ENCODE measurements at places on chromosomes 3 and 15.

GRCh38 chr3:178459038-178459410 is 77.2 kb upstream of the KCNMB2 start:
- no peak for ATAC-seq

DNA sequence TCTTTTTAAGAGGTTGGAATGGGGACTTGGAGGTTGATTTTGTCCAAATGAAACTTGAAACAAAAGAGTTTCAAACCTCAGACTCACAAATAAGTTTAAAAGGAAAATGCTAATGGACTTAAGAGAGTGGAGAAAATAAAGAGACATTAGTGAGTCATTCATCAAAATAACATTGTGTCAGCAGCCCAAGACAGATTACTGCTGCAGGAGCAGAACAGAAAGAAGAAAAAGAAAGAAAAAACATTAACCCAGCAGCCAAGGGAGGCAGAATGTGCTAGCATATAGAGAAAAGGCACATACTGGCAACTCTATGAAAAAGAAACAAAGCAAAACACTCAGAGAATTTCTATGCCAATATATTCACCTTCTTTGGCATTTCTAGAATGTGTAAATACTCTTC is 42.6 kb downstream of the ADAMTS9 start:
- no peak for ATAC-seq

DNA sequence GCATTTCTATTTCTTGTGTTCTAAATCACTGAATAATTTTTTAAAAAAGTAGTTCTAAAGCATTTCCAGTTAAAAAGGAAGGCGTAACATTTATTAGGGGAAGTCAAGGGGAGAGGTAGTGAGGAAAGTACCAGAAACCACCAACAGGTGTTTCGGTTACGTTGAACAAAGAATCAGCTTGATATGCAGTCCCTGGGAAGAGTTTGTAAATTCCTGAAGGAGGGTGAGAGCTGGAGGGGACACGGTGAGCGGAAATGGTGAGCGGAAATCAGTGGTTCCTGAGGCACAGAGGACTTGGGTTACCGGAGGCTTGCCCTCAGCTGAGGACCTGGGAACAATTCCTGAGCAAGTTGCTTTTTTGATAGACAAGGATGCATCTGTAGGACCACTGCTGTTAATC is 17.8 kb downstream of the MAP2K1 start:
- ATAC-seq, result no peak

DNA sequence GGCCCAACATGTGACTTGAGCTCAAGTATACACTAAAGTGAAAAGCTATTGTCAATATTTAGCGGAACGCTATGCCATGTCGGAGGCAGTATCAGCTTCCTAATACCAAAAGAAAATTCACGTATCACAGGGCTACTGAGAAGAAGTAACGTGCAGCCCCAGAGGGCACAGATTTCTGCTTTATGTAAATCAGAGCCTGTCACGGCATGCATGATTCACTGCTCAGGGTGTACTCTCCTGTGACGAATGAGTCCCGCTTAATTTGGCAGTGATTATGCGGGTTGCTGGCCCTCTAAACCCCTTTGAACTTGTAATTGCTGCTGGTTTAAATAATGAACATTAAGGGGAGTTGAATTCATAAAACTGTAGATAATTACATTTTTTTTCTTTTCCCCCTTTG is 85.3 kb downstream of the MEIS2 start:
- peak; percentile 90 for ATAC-seq

GRCh38 chr3:99559196-99559595 is 79.2 kb upstream of the COL8A1 start:
- no peak for ATAC-seq

GRCh38 chr3:97994328-97994945 is 22.2 kb upstream of the RIOX2 start:
- no peak for ATAC-seq

DNA sequence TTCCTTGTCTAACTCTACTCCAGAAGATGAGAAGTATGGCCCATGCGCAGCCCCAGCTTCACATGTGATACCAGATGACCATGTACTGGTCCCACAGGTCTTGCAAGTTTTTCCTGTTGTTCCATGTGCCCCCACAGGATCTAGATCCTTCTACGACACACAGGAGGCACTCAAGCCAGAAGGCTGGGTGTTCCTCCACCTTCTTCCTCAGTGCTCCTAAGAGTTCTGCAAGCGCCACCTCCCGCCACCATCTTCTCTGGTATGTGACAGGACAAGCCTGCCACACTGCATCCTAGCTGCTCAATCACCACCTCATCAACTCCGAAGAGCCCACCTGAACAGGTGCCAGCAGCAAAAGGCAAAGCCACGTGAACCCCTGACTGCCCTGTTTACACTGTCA is 43.1 kb downstream of the XXYLT1 start:
- peak; percentile 57 for ATAC-seq

DNA sequence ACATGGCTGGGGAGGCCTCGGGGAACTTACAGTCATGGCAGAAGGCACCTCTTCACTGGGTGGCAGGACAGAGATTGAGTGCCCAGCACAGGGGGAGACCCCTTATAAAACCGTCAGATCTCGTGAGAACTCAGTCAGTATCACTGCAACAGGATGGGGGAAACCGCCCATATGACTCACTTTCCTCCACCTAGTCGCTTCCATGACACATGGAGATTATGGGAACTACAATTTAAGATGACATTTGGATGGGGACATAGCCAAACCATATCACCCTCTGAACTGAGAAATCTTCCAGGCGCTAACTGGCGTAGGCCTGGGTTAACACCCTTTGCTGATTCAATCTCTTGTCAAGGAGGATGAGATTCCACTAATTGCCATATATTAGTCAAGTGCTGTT is 392.3 kb downstream of the FEZF2 start:
- no peak for ATAC-seq

- no peak for ATAC-seq
Observed at GRCh38 chr15:34722439-34722836, 32.4 kb downstream of the GJD2 start.

- no peak for ATAC-seq
Observed at GRCh38 chr15:88083811-88084760, 172.5 kb downstream of the NTRK3 start.

- ATAC-seq, result no peak
Observed at GRCh38 chr3:158685159-158685558, 12.7 kb upstream of the LXN start.

- peak; percentile 26 for ATAC-seq
Observed at GRCh38 chr15:101137312-101137940, 114.4 kb downstream of the CHSY1 start.

DNA sequence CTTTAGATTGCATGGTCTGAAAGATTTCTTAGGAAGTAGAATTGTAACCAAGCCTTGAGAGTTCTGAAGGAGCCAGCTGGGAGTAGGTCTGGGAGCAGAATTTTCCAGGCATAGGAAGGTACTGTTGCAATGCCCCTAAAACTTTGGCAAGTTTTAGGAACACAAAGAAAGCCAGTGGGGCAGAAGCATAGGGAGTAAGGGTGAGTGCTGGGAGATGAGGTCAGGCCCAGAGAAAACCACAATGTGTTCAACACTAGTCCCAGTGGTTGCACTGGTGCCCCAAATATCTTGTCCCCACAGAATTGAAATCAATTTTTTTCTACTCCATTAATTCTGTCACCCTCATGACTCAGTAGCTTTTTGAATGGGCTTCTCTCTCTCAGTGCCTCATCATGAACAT is 120.7 kb upstream of the GALNT15 start:
- no peak for ATAC-seq

- ATAC-seq, result no peak
Observed at GRCh38 chr15:49064281-49064653, 18.0 kb upstream of the SECISBP2L start.

GRCh38 chr15:83065431-83065830 is 1.6 kb downstream of the BTBD1 start:
- no peak for ATAC-seq

DNA sequence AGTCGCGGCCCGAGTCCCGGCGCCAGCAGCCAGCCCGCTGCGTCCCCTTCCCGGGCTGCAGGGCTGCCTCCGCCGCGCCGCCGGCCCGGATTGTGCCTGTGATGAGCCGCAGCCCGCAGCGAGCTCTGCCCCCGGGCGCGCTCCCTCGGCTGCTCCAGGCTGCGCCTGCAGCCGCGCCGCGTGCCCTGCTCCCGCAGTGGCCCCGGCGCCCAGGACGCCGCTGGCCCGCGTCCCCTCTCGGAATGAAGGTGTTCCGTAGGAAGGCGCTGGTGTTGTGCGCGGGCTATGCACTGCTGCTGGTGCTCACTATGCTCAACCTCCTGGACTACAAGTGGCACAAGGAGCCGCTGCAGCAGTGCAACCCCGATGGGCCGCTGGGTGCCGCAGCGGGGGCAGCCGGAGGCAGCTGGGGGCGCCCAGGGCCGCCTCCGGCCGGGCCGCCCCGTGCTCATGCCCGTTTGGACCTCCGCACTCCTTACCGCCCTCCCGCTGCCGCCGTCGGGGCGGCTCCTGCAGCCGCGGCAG is 1.2 kb downstream of the CHST2 start:
- peak; percentile 48 for ATAC-seq

GRCh38 chr3:72488738-72489035 is 359.6 kb downstream of the SHQ1 start:
- ATAC-seq, result no peak

DNA sequence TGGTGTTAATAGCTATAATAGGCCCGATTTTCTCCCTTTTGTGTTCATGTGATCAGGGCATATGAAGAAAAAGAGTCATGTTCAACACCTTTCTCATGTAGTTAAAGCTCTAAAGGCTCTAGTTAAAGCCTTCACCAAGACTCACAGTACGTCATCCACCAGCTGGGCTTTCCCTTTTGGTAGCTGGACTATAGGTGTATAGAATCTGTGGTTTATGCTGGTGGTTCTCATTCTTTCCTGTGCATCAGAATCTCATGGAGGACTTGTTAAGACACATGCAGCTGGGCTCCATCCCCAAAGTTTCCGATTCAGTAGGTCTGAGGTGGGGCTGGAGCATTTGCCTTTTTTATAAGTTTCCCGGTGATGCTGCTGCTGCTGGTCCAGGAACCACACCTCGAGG is 31.0 kb downstream of the CFAP91 start:
- no peak for ATAC-seq

- ATAC-seq, result no peak
Observed at GRCh38 chr15:62989366-62990055, 53.0 kb upstream of the TPM1 start.

GRCh38 chr3:191345334-191345733 is 15.0 kb upstream of the UTS2B start:
- no peak for ATAC-seq

DNA sequence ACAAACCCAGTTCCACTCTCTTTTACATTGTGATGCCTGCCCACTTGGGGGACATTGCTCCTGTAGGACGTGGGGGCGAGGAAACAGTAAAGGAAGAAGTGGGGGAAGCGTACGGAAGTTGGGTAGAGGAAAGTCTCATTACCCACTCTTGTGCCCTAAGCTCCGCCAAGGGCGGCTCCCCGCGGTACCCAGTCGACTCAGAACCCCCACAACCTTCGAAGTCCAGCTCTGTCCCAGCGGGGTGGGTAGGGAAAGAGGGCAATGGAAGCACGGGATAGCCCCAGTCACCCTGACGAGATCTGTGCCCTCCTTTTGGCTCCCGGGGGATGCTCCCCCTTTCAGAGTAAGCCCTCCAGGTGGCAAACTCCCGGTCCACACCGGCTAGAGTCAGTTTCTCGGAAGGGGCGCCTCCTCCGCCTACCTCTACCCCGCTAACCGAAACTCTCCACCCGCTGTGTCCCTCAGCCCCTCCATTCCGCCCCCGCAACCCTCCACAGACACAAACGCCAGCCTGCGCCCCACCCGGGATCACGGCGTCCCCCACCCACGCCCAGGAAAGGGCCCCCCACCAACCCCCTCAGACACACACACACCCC is 527 bp downstream of the CSNK1G1 start:
- peak; percentile 39 for ATAC-seq

DNA sequence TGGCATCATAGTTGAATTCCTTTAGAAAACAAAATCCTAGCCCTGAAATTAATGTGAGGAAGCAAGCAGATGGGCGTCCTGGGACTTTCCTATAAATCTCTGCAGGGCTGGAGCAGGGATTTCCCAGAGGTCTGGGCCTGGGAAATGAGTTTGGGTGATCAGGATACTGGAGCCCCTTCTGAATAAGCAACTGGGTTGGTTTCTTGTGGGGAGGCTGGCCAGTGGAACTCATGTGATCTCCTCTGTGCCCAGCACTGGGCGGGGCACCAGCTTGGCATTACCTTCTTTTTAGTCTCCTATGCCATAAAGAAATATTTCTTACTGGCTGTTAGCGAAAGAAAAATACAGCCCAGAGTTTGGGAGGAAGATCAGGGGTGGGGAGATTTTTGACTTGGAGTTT is 1.7 kb downstream of the THSD4 start:
- ATAC-seq, result no peak

DNA sequence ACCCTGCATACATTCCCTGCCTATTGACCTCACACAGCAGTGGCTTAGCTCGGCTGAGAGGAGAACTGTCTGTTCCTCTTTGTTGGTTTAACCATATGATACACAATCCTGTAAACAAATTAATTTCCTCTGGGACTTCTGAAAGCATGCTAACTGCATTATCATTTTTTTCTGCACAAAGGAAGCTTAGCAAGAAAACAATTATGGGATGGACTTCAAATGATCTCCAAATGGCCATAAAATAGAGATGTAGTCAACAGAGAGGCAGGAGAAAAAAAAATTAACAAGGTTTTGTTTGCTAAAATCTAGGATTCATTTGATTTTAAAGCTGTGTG is 14.4 kb upstream of the TMC3 start:
- ATAC-seq, result no peak

GRCh38 chr3:32460031-32460749 is 42.5 kb downstream of the CMTM6 start:
- ATAC-seq, result peak; percentile 65
